ENCODE measurements at places on chromosomes 12 and 14.
A peak's percentile ranks its signal among the peaks of the same experiment; 100 is the strongest.

- ATAC-seq: no peak
Observed at GRCh38 chr14:58659846-58660245, 22.1 kb downstream of the DACT1 start.

DNA sequence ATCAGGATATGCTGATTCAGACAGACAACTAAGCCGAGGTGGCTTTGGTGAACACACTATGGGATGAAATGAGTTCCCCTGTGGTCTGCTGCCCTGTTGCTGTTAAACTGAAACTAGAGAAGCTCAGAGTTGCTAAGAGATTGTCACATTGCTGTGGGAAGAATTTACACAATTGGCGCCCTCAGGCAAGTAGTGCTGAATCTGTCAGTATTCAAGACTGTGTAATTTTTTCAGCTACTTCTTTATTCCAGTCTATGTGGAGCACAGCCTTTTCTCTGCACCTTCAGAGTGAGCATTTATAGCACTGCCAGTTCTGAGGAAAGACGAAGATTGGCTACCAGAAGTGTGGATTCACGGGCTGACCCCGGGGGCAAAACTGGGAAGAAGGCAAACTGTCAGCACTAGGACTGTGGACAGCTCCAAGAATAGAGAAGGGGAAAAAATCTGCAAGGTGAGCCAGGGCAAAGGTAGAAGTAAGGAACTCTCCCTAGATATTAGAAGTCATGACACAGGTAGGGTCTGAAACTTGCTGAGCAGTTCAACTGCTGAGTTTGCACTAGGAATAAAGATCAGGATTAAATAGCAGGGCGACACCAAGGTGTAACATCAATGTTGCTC lies 218.8 kb upstream of the TMPO start:
- ATAC-seq: no peak

- ATAC-seq: no peak
Observed at GRCh38 chr14:105989566-105990302, 463.4 kb downstream of the TMEM121 start.

DNA sequence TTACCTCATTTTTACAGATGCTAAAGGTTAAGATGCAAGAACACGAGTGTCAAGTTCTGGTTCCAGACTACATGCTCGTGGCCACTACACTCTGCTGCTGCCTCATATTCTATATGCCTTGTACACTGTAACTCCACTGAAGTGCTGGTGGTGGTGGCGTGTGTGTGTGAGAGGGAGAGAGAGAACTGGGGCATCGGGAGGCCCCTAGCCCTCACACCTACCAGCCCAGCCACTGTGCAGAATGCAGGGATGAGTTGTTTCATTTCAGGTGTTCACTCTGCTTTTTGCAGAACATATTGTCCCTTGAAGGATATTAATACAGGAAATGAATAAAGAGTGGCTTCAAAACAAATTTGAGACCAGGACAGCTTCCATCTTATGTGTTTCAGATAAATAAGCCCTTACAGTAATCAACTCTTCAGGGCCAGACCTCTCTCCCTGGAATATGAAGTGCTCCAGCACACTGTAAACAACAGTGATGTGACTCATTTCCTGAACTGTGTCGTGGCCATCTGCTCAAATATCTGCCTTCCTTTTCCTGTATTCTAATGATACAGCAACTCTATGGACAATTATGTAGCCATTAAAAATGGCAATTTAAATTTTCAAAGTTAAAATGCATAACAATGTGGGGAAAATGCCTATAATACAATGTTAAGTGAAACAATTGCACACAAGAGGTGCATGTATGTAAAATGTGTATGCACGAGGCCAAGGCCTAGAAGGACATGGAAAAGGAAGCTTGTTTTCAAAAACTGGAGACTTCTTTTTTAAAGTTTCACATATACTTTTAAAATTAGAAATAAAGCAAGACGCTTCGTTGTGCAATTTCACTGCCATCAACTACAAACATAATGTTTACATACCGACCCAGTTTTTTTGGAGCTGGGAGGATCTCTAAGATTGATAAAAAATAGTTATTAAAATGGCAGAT lies 215.4 kb downstream of the PELI2 start:
- no peak for ATAC-seq

DNA sequence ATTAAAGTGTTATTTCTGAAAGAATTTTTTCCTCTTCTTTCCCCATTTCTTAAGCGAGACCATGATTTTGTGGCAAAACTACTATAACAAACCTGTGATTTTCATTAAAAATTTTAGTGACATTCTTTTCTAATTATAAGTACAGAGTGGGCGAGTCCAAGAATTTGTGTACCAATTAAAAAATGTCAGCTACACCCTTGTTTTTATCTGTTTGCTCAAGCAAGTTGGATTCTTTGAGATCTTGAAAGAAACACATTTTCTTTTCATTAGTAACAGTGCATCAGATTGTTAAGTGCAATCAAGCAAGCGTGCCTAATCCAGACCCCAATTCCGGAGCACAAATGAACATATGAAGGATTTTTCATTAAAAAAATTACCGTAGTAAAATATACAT lies 338.8 kb upstream of the DDHD1 start:
- ATAC-seq: no peak

- no peak for ATAC-seq
Observed at GRCh38 chr12:52946797-52947547, 1.9 kb upstream of the KRT18 start.

GRCh38 chr14:93945070-93945399 lies 17.9 kb downstream of the FAM181A start:
- no peak for ATAC-seq

DNA sequence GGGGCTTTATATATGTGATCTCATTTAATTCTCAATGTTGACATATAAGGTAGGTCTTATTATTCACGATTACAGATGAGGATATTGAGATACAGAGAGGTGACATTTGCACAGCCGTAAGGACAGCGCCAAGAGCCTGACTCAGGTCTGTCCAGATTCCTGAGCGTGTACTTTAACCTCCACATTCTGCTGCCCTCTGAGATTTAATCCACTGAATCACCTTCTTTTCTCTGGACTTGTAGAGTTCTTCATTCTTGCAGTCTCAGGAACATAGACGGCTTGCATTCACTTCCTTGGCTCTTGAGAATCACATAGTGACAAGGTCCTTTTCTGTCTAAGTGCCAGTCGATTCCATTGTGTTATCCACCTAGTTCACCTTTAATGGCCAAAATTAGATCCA lies 141.0 kb upstream of the ARHGAP5 start:
- no peak for ATAC-seq

DNA sequence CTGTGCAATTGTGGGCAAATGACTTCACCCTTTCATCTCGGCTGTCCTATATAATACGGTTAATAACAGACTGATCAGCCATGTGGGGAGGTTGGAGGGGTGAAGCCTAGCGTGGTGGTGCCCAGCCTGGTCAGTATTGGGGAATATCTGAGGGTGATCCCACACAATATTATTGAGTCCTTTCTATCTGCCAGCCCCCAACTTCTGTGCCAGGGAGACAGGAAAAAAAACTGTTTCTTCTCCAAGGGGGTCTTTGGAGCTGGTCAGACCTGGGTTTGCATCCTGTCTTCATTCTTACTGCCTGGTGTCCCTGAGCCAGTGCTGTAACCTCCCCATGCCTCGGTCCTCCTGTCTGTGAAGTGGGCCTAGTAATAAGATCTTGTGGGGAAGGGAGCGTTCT lies 6.5 kb downstream of the CYP46A1 start:
- no peak for ATAC-seq

DNA sequence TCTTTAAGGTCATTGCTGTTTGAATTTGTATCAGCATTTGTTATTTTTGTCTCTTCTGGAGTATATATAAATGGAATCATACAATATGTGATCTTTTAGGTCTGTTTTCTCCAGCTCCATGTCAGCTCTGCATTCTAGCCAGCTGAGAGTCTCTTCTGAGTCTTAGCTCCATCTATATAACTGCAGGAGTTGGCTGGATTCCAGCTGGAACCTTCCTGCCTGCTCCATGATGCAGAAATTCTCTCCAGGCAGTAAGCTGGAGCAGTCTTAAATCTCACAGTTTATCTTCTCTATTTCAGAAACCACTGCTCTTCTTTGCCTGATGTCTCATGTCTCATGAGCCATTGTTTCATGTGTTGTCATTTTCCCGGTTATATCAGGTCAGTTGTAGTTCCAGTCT lies 827.6 kb downstream of the NRXN3 start:
- ATAC-seq: no peak

DNA sequence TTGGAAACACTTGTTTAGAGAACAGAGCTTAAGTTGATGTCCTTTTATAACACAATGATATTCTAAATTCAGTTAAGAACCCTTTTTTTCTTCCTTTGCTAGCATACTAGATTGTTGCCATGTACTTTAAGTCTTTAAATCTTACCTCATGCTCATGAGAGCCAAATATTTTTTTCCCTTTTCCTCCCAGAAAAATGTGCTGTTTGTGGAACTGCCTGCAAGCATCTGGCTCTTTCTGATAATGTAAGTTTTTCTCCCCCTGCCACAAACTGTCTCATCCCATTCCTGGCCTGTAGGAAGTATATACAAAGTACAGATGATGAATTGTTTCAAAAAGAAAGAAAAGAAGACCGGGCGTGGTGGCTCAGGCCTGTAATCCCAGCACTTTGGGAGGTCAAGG lies 5.3 kb downstream of the RNF212B start:
- ATAC-seq: no peak

DNA sequence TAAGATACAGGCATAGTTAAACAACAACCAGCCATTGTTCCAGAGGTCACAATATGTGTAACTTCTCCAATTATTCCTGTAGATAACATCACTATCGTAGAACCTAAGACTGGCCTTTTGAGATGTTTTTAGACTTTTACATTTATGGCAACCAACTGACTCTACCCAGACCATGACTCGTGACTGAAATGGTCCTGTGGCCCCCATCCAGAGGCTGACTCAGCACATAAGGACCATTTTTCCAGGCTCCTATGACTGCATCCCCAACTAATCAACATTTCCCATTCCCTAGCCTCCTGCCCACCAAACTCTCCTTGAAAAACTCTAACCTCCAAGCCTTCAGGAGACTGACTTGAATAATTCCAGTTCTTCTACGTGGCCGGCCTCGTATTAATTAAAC lies 52.6 kb upstream of the NID2 start:
- ATAC-seq: no peak

- no peak for ATAC-seq
Observed at GRCh38 chr14:59768855-59769375, 101.7 kb downstream of the RTN1 start.

DNA sequence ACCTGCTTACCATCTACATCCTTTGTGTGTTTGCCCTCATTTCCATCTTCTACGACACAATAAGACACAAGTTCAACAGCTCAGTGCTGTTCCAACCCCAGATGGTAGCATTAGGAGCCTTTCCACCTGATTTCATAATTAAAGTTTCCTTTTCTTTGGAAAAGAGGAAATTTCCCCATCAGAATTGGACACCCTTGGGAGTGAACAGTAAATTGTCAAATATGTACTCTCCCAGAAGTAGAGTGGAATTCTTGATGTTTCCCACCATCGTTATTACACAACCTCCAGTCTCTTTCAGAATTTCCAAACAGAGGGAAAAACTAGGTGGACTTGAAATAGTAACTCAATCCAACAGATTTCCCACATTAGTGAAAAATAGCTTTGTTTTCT lies 337.6 kb upstream of the OR4E1 start:
- no peak for ATAC-seq

- ATAC-seq: no peak
Observed at GRCh38 chr12:19085090-19085489, 44.4 kb upstream of the PLEKHA5 start.

GRCh38 chr14:24418492-24418873 lies 11.0 kb downstream of the CBLN3 start:
- ATAC-seq: no peak

GRCh38 chr12:6460751-6461371 lies 9.0 kb downstream of the TAPBPL start:
- ATAC-seq: peak; percentile 1

GRCh38 chr14:100143523-100143922 lies 15.9 kb downstream of the DEGS2 start:
- ATAC-seq: no peak

DNA sequence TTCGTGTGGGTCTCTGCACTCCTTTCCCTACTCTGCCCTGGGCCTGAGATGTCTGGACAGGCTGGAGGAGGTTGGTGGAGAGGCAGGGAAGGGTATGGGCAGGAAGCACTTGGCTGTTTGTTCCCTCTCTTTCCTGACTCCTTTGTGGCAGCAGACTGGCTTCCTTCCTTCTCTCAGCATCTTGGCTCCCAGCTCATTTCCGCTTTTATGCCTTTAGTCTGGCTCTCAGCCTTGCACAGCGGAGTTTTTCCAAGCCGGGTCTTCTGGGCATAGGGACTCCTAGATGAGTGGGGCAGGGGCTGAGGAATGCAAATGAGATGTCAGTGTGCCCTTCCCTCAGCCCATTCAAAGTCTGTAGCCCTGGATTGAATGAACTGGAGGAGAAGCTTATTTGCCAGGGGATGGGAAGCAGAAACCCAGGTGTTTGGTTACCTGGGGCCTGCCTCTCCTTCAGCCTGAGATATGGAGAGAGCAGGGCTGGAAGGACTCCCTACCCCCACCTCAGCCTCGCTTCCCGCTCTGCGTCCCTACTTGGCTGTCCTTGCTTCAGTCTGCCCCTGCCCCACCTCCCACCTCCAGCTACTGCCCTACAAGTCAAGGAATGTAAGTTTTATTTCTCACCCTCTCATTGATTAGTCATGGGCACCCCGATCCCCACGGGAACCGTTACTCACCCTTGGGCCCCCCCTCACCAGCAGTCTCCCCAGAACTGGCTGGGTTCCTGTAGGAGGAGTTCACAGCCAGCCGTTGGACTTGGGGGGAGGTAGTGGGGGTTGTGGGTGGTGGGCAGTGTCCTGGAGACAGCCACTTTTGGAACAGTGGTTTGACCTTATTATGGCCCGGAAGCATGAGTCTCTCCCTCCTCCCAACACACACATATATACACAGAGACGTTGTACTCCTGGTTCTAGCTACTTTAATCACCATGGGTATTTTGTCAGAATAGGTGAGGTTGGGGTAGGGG lies 9.3 kb upstream of the ITGA5 start:
- ATAC-seq: no peak

DNA sequence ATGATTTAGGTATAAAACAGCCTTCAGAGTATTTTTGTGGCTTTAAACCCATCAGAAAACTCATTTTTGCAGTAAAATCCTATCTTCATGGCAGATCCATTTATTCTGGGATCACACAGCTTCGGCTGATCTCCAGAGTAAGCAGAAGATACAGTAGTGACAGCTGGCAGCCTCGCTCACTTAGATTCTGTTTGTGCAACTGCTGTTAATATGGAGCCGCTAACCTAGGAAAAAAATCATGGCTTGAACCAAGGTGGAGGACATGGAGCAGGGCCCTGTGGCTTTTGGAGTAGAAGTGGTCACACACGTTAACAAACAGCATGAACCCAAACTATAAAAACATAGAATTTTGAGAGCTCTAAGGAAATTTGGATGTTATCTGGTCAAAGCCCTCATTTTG lies 137.2 kb upstream of the ARHGAP5 start:
- ATAC-seq: no peak

DNA sequence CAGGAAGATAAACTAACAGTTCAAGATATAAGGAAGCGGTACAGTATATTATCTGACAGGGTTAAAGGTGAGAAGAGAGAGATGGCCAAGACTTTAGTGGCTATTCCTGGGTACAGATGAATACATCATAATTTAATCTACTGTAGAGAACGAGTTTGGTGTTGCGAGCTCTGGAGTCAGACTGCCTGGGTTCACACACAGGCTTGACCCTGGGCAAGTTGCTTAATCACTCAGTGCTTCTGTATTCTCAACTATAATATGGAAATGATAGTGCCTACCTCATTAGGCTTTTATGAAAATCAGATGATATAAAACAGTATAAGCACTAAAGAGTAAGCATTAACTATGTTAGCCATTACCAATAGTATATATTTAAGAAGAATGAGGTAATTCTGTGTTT lies 3.5 kb downstream of the PPM1H start:
- no peak for ATAC-seq

- ATAC-seq: no peak
Observed at GRCh38 chr12:120902846-120903411, 1.2 kb downstream of the SPPL3 start.

GRCh38 chr12:112424126-112424525 lies 5.4 kb downstream of the PTPN11 start:
- no peak for ATAC-seq
